ENCODE measurements at places on chromosomes 6 and 20. TPM values are rescaled to one million over a fixed set of nuclear protein-coding genes. Genes with fewer than 3 reads are reported as not detected.

DNA sequence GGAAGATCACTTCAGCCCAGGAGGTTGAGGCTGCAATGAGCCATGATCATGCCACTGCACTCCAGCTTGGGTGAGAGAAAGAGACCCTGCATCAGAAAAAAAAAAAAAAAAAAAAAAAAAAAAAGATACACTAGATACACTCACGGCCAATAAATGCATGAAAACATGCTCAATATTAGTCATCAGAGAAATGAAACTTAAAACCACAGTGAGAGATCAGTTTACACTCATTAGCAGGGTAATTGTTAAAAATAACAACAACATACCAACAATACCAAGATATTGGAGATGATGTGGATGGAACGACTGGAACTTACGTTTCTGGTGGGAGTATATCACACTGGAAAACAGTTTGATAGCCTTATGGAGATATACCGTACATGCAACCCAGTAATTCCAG, 29.9 kb downstream of the HS3ST5 start:
- no peak for DNase-seq

Gene PCMTD2
- 57.7 TPM for total RNA-seq

Gene ACTL10
- total RNA-seq, result 1.5 TPM

DNA sequence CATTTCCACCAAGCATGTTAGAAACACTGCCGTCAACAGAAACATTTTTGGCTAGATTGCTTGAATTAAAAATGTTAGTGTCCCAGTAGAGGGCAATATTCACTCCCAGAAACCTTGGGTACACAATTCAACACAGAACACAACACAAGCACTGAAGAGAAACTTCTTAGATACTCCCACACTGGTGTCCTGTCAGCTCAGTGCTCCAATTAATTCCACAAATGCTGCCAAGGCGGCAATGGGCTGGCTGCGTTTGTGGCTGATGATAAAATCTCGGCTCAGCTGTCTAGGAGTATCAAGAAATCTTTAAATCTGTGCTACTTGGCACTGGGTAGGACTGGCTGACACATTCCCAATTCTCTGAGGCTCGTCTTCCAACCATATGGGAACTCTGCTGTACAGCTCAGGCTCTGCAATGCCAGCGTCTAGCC, 39.3 kb downstream of the BEND3 start:
- no peak for DNase-seq

GRCh38 chr6:163897030-163897429, 482.5 kb downstream of the QKI start:
- DNase-seq, result no peak

DNA sequence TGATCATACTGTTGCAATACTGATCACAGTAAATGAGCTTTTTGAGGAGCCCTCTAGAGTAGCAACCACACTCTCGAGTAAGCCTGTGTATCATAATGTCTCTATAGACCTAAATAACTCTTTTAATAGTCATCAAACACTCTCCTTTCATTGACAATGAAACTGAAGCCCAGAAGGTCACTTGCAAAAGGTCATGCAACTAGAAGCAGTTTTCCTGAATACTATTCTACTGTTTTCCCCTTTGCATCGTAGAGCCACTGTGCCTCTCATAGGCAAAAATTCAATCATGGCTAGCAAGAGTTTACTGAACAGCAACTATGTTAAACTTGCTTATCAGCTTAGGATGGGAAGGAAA, 105.3 kb downstream of the HIVEP2 start:
- DNase-seq, result no peak

GRCh38 chr20:50328222-50328979, 137.8 kb downstream of the CEBPB start:
- DNase-seq, result no peak

DNA sequence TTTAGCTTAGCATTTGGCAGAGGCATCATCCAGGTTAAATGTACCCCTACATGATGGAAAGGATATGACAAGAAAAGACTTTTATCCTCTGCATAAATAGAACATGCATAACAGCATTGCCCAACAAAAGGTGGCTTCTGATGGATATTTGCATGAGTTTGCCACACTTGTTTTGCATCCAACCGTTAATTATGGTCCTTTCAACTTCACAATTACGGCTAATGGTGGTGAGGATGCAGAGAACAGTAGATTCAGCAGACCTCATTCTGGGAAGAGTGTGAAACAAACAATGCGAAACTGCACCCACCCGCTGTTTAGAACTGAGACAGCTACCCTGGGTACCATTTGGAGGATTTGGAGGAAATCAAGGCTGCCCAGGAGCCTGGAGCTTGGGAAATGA, 690.9 kb upstream of the CHD6 start:
- DNase-seq, result no peak

Gene OR2H1
- not detected for total RNA-seq

DNA sequence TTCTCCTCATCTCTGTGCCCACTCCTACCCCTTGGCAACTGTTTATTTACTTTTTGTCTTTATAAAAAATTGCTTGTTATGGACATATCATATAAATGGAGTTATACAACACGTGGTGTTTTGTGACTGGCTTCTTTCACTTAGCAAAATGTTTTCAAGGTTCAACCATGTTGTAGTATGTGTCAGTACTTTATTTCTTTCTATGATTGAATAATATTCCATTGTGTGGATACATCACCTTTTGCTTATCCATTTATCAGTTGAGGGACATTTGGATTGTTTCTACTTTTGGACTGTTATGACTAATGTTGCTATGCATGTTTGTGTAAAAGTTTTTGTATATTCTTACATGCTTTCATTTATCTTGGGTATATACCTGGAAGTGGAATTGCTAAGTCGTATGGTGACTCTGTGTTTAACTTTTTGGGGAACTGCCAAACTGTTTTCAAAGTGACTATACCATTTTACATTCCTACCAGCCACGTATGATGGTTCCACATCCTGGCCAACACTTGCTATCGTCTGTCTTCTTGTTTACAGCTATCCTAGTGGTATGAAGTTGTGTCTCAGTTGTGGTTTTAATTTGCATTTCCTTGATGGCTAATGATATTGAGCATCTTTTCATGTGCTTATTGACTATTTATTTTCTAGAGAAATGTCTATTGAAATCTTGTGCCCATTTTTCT, 84.4 kb downstream of the SLX4IP start:
- DNase-seq, result no peak

DNA sequence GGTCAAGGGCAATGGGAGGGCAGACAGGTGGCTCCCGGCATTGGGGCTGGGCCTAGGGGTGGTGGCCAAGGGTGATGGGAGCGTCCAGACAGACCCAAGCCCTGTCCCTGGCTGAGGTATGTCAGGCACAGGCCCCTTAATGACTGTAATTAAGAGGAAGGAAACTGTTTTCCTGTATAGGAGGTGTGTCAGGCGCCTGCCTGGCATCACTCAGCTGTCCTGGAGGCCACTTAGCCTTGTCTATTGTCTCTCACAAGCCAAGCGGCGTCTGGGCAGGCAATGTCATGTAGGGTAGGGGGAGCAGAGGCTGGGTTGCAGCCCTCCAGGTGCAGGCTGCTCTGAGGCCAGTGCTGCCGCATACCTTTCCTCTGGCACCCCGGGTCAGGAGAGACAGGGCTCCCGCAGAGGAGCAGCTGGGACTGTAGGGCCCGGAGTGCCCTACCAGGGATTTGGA, 3.9 kb upstream of the FAM83C start:
- DNase-seq, result no peak

GRCh38 chr6:30053682-30054081, 7.4 kb upstream of the POLR1H start:
- DNase-seq, result no peak

Gene PAX1
- total RNA-seq, result not detected

DNA sequence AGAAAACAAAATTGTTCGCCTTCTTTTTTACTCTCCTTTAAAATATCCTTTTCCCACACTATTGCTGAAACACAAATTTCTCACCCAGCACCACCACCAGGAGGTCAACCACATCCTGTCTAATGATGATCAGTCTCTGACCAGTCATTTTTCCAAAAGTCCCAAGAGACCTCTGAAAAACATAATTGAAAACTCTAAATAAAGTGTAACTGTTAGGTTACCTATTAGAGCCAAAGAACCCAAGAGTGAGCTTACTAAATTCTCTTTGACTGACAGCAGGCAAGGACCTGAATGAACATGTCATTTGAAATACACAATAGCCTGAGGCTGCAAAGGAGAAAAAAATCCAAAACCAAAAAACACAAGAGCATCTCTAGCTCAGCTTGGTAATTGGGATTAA, 735.4 kb downstream of the CBLN4 start:
- no peak for DNase-seq

Gene NPEPL1
- 39.9 TPM for total RNA-seq
